MG63 (cell line): ENCODE measurements at places on chromosomes 7 and 10.
A peak's percentile ranks its signal among the peaks of the same experiment; 100 is the strongest.

- DNase-seq: no peak
Measured at GRCh38 chr10:49600046-49600445, 10.1 kb upstream of the SLC18A3 start.

- DNase-seq: no peak
Measured at GRCh38 chr7:25786936-25787335, 365.1 kb upstream of the NFE2L3 start.

GRCh38 chr7:11252705-11253272 is 279.1 kb downstream of the PHF14 start:
- no peak for DNase-seq

DNA sequence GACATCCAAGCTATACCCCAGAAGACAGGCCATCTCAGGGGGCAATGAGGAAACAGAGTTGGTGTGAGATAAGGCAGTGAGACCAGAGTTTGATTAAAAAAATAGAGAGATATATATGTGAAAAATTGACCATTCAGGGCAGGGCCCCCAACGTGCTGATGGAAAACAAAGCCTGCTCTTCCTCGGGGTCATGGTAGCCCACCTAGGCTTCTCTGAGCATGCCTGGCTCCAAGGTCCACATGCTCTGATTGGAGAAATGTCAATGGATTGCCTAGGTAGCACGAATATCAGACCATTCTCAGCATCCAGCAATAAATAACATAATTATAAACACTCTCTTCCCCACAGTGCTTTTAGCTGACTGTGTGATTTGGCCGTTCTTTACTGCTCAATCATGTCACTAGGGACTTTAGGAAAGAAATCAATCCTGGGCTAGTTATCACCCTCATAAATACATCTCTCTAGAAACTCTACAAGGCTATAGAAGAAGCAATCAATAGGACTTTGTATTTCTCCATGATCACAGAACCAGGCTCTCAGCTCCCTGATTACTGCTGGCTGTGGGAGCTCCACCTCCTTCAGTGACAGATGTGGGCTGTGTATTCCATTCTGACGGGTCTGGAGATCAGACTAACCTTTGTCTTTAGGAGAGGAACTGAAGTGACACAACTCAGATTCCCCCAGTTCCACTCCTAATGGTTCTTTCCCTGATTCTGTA is 766.4 kb downstream of the GRID1 start:
- DNase-seq: no peak

DNA sequence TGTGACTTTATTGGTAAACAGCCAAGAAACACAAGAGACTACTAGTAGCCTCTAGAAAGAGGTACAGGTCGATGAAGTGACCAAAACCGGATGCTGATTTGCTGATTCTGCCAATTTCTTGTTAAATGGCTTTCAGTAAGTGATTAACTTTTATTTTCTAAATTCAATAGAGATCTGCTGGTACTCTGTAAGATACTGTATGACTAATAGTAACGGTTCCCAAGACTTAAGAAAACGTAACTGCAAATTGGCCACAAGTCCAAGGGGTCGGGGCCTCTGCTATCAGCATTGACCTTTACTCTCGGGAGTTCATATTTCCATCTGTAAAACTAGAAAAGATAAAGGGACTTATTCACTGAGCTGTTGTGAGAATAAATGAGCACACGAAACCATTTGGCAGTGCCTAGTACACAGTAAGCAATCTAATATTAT is 1.4 kb downstream of the FAM3C start:
- DNase-seq: no peak

GRCh38 chr7:75866114-75866488 is 12.7 kb upstream of the RHBDD2 start:
- peak; percentile 77 for DNase-seq

GRCh38 chr7:134317434-134317833 is 704 bp upstream of the SLC35B4 start:
- no peak for DNase-seq
